ENCODE measurements at places on chromosomes 2 and 18. TPM values are rescaled to one million over a fixed set of nuclear protein-coding genes. Genes with fewer than 3 reads are reported as not detected.

The IGFBP5 gene
- polyA plus RNA-seq = 1,464 TPM

The C2orf92 gene
- 3.8 TPM for polyA plus RNA-seq

The TEX44 gene
- polyA plus RNA-seq = not detected

The PTMA gene
- 1,827 TPM for polyA plus RNA-seq

The GAREM2 gene
- 3.1 TPM for polyA plus RNA-seq

DNA sequence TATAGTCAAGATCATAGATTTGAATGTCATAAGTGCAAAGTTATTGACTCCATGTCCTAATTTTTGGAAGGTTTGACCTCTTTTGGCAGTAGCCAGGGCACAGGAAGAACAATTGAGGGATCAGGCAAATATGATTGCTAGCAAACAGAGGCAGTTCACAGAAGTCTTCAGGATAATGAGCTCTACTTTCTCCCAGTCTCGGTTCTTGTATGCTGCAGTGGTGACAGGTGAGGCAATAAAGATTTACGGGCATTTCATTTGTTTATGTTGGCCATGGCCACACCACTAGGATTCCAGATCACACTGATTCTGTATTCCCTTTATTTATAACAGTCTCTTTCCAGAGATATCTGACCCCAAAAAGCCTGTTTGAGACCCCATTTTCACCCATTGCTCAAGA lies 137.5 kb downstream of the UBR3 start:
- DNase-seq = no peak

DNA sequence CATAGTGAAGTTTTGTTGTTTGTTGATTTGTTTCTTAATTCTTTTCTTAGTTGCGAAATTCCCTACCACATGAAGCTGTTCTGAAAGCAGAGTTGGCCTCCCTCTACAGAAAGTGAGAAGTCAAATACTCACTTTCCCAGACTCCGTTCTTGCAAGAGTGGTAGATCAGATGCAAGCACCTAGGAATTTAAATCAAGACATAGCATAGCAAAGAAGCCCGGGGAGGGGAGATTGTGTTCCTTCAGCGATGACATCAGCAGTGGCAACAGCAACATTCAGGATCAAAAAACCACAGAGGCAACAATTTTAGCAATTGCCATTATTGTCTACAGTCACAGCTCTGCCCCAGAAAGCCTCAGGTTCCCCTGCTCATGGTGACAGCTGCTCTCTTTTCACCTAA lies 580.0 kb downstream of the RNF144A start:
- no peak for DNase-seq

GRCh38 chr2:162028511-162028910 lies 45.5 kb downstream of the DPP4 start:
- DNase-seq = no peak

GRCh38 chr18:76970770-76971559 lies 148.6 kb downstream of the ZNF236 start:
- DNase-seq = peak; percentile 2

GRCh38 chr2:10773821-10774341 lies 38.7 kb downstream of the PDIA6 start:
- DNase-seq = no peak

DNA sequence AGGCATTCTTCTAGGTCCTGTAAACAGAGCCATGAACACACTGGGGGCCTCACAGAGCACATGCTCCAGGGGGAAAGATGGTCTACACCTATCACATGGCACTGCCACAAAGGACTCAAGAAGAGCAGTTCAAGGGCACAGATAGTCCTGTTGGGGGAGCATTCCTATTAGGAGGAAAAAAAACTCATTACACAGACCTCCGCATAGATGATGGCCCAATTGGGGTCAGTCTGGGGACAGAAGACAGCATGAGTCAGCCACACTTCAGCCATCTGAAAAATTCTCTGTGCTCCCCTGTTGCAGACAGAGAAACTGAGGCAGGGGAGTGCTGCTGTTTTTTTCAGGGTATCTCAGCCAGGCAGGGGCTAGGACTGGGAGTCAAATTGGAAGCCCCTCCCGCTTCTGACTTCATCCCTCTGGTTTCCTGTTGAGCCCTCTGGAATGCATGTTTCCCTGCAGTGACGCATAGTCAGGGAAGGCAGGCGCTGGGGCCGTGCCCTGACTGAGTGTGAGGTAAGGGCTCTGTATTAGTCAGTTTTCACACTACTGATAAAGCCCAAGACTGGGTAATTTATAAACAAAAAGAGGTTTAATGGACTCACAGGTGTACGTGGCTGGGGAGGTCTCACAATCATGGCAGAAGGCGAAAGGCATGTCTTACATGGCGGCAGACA lies 67.9 kb downstream of the RHOB start:
- no peak for DNase-seq

DNA sequence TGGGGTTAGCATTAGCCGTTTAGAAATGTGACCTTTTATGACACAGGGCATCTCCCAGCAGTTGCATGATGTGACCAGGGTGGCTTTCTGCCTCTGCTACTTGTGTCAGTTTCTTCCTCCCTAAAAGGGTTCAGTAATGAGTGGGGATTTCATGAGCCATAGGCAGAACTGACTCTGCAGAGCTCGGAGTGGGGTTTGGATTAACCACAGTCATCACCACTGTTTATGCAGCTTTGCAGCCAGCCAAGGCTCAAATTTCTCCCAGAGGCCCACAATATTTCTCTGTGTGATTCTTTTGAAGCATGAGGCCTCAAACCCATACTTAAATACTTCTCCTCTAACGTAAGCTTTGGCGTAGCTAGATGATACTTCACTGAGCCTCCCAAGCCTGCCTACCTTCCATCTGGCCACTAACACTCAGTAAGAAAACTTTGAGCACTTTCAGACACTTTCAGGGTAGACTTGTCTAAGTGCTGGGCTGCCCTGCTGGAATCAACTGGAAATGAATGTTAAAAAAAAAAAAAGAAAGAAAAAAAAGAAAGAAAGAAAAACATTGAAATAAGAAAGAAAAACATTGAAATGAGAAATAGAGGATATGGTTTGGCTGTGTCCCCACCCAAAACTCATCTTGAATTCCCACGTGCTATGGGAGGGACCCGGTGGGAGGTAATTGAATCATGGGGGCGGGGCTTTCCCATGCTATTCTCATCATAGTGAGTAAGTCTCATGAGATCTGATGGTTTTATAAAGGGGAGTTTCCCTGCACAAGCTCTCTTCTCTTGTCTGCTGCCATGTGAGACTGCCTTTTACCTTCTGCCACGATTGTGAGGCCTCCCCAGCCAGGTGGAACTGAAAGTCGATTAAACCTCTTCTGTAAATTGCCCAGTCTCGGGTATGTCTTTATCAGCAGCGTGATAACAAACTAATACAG lies 11.5 kb upstream of the LAPTM4A start:
- DNase-seq = no peak

DNA sequence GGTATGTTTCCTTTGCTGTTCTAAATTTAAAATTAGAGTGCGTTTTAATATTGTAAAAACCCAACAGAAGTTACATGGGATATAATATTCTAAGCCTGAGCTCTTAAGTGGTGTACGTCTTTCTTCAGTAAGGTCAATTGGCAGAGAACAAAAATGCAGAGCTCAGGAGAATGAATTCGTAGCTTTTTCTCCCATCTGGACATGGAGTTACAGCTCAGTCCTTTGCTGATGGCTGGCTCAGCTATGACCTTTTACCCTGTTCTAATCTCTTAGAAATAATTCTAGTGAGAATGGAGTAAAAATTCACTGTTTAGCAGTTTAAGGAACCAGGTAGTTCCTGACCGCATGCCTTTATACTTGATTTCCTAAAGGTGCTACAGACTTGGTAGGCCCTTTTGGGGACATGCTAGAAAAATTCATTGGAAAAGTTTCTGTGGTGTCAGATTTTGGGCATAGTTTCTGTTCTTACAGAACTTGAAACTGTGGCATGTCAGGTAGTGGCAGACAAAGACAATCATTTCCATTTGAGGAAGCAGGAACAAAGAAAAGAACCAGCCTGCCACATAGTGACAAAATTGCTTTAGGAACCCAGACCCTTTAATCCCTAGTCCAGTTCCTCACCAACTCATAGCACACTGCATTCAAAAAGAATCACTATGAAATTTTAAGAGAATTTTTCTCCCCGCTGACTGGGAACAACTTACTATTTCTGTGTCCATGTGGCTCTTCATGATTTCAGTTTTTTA lies 566.8 kb upstream of the ZNF804A start:
- DNase-seq = no peak

DNA sequence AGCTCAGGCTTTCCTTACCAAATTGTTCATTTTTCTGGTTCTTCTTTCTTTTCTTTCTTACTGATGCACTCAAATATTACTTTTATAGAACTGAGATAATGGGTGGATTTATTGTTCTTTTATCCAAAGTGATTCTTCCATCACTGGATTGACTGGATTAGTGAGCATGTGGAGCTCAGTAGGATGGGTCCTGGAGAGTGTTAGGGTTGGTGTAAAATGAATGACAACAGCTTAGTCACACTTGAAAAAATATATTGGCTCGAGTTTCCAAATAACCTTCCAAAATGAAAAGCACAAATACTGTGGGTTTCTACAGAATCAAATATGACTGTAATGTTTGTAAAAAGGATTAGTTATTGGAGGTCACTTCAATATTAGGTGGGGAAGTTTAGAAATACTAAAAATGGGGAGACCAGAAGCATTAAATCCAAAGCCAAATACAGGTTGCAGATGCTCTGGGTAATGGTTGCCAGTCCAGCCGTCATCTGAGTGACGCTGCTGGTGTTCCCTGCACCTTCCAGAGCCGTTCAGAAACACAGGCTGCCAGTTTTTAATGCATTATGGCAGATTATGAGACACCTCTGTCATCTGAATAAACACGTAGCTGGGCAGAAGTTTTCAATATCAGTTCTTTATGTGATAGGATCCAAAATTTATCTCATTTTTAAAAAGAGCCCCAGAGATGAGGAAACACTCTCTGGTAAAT lies 294.8 kb upstream of the NRP2 start:
- DNase-seq = no peak
